ENCODE measurements at places on chromosomes 7 and 10.

- DNase-seq = no peak
These were observed 59.2 kb downstream of the CHCHD3 start for GRCh38 chr7:133022661-133023060.

DNA sequence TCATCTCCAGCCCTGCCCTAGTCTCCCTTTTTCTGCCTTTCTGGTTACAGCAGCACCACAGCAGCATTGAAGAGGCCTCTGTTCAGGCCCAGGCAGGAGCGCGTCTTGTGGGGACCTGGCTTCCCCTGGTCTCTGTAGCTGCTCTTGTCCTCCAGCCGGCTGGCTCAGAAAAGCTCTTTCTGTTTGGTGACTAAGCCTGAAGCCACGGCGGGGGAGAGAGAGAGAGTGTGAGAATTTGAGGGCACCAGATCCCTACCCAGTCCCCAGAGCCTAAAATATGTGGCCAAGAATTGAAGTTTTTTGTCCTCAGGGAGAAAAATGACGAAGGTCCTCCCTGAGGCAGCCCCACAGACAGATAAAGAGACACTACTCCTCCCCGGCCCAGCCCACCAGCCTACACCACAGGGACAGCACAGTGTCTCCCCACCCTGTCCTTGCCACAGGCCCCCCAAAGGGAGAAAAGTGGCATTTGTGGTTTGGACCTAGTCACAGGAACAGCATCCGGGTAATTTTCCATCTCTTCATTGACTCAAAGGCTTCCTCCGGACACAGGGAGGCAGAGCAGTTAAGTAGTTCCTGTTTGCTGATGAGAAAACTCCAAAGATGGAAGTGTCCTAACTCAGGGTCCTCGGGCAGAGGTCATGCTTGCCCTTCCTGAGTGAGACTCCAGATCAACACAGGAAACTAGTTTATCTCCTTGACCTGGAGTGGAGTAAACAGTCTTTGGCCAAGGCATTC is 13.3 kb upstream of the FAM180A start:
- no peak for DNase-seq

- no peak for DNase-seq
These were observed 571 bp upstream of the PRKAR2B start for GRCh38 chr7:107043921-107044346.

DNA sequence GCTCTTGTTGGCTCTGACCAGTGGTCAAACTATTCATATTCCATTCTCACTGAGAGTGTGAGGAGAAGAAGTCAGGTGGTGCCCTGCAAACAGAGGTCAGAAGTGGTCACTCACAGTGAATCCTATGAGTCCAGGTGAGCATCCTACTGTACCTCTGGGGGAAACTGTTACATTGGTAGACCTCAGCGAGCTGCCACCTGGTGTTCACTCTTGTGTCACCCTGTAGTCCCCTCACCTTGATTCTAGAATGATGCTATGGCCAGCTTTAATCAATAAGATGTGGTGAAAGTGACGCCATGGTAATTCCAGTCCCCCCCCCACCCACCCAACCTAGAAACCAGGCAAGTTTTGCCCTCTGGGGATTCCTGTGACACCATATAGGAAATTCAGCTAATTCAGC is 1.2 kb upstream of the AMPH start:
- no peak for DNase-seq

DNA sequence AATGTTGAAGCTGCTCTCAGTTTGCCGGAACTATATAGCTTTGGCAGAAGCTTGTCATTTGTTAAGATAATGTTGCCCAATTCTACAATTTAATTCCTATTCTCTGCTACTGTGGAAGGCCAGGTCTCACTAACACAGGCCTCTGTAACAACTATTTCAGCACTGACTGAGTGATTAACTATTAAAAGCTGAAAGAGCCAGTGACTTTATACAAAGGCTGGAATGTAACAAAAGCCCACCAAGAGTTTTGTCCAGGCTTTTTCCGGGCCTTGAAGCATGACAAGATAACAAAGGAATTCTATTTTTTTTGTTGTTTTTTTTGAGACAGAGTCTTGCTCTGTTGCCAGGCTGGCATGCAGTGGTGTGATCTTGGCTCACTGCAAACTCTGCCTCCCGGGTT is 795.6 kb downstream of the PHTF2 start:
- DNase-seq = no peak

DNA sequence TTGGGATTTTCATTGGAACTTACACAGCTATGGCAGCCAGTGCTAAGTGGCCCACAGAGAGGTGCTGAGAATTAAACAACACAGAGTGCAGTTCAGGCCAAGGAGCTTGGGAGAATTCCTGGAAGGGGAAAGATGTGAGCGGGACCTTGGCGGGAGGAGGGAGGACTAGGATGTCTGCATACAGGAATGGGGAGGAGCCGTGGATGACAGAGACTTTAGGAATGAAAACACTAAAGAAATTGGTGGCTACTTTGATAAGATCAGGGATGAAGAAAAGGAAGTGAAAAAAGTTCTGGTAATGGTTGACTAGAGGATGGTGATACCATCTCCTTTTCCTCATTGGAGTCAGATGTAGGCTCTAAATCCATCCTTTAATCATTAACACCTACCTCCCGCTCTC is 234.2 kb upstream of the FZD8 start:
- DNase-seq = no peak

Data from ecto neural progenitor cell (in vitro differentiated cells).